Activated T-cell treated with anti-CD3 and anti-CD28 coated beads for 48 hours (primary cell): ENCODE measurements at places on chromosomes 5 and 9.

DNA sequence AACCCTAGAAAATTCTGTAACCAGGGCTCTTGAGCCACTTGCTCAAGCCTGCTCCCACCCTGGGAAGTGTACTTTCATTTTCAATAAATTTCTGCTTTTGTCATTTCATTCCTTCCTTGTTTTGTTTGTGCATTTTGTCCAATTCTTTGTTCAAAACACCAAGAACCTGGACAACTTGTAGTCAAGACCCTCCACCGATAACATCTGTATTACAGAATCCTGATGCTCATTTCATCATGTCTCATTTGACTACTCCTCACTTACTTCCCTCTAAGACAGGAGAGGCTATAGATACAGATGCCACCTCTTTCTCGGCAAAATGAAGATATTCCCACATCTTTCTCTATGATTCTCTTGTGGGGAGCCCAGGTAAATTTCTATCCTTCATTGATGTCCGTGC, 183.5 kb downstream of the TMEM232 start:
- DNase-seq = no peak

- DNase-seq = no peak
Observed at GRCh38 chr5:131720714-131721113, 76.1 kb downstream of the FNIP1 start.

GRCh38 chr5:54398191-54398590, 57.3 kb upstream of the HSPB3 start:
- DNase-seq = no peak

DNA sequence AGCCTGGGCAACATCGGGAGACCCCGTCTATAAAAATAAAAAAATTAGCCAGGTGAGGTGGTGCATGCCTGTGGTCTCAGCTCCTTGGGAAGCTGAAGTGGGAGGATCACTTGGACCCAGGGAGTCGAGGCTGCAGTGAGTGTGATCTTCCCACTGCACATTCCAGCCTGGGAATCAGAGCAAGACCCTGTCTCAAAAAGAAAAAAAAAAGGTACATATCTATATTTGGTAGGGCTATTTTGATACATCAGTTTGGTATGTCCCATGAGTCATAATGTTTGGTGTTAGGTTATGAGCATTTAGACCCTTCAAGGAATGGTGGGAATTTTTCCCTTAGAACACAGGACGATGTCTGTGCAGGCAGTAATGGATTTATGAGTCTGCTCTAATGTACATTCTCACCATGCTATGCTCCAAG, 55.3 kb upstream of the POU4F3 start:
- DNase-seq = no peak

- no peak for DNase-seq
Observed at GRCh38 chr9:24293386-24293785, 252.3 kb downstream of the IZUMO3 start.

GRCh38 chr9:28839778-28840430, 1266.6 kb upstream of the C9orf72 start:
- DNase-seq = no peak

DNA sequence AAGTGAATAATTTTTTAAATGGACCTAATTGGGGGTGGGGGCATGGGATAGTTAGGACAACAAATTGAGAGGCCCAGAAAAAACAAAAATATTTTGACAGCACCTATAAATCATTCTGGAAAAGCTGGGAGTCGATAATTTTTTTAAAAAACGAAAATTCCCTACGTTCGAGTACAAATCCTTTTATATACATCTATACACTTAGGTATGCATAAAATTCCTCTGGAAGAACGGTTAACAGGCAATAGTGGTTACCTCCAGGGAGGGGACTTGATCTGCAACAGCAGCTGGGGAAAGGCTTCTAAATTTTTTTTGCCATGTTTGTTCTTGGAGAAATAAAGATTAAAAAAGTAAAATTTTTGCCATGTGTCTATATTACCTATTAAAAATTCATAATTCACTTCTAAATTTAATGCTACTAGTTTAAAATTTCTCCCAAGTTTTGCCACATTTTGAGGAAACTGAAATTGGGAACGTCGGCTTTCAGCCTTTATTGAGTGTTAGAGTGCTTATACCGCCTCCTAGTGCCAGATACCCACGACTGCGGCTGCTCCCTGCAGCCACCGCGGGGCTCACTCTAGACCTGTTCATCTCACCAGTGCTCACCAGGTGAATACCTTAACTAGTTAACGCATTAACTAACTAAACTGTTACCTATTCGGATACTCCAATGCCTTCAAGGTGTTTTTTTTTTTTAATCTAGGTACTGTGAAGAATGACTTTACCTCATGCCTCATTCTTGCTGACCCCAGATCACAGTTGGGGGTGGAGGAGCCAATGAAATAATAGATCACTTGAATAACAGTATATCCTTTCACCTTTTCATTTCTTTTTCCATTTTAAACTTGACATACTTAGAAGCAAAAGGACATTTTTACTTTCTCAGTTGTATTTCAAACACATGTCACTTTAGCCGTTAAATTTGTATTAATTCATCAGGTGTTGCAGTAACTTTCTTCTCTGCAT, 1.8 kb upstream of the BHMT start:
- peak; percentile 11 for DNase-seq

- DNase-seq = no peak
Observed at GRCh38 chr9:9753266-9753665, 859.5 kb downstream of the PTPRD start.

DNA sequence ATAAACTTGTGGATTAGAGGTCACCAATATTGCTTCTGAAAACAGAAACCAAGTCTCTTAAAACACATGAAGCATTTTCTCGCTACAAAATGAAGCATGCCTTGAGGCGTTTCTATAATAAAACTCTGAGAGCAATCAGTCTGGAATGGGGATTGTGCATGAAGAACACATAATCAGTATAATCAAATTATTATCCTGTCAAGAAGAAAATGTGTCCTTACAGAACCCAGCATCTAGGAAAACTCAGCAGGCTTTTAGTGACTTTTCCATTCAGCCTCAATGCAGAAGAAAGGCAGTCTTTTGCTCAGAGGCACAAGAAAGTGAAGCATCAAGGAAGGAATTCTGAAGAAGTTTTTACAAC, 121.9 kb downstream of the CDH18 start:
- DNase-seq = no peak

DNA sequence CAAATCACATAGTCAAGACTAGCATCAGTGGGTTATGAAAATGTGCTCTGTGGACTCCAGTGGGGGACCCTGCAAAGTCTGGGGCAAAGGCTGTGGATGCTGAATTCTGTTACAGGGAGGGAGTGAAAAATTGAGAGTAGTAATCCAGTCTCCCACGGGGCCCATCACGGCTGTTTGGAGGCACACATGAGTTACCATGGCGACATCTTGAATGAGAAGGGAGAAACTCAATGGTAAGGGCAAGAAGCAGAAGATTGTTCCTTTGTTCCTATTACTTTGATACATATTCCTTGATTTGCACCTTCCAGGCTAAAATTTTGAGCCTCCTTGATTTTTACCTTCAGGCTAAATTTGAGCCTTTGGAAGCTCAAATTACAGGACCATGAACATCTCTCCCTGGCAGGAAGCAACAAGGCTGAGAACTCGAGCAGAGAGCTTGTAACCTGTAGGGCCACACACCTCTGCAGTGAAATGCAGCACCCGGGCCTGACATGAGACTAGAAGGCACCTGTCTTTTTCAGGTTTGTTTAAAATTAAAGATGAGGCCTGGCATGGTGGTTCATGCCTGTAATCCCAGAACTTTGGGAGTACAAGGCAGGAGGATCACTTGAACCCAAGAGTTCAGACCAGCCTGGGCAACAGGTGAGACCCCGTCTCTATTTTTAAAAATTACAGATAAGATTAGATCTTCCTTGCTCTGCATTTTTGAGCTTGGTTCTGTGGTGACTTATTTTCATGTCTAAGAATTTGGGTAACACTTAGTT, 31.0 kb upstream of the ZFR start:
- DNase-seq = no peak

- DNase-seq = no peak
Observed at GRCh38 chr9:92973700-92974099, 26.4 kb downstream of the FGD3 start.

DNA sequence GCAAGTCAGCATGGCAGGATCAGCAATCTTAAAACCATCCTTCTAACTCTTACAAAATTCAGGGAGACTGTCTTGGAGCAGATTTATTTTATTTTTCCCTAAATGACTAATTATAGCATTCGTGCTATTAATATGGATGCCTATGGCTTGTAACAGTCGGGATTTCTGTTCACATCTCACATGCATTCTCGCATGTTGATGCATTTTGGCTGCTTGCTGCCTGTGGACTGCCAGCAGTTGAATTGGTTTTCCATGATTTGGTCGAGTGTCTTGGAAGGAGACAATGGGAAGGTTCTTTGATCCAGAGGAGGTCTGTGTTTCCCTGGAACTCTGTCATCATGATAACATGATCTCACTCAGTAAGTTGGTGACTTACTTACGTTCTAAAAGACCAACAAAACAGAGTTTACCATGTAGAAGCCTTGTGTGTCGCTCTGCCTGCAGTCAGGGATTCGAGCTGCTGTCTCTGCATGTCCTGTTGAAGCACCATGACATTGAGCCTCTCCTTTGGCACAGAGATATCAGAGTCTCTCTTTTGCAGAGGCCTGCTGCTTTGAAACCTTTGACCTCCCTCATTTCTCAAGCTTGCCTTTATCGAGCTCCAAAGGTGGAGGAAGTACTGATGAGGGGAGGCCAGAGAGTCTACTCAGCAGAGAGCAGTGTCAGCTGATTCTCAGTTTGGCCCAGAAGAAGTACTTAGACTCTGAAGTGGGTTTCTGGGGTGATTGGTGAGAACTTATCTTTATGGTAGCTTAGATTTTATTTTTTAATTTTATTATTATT, 82.4 kb downstream of the ARHGAP26 start:
- no peak for DNase-seq

DNA sequence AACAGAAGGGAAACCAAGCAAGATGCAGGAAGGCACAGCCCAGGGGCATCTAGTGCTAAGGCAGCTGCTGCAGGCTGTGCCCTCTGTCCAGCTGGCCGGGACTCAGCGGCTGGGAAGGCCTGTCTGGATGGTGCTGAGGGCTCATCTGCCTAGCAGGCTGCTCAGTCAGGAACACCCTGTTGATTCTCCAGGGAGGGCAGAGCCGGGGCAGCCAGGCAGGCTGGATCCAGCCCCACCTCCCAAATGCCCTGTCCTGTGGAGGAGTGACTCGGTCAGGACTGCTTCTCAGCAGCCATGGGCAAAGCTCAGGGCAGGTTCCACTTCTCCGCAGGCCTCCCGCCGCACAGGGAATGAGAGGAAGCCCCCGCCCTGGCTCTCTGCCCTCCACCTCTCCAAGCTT, 7.8 kb upstream of the LCN9 start:
- no peak for DNase-seq

- peak; percentile 61 for DNase-seq
Observed at GRCh38 chr5:175444060-175444904, at the start of gene DRD1. DRD1 (minus strand) TSS chr5:175444182; CDS start chr5:175443099, 1,083 bp downstream.

DNA sequence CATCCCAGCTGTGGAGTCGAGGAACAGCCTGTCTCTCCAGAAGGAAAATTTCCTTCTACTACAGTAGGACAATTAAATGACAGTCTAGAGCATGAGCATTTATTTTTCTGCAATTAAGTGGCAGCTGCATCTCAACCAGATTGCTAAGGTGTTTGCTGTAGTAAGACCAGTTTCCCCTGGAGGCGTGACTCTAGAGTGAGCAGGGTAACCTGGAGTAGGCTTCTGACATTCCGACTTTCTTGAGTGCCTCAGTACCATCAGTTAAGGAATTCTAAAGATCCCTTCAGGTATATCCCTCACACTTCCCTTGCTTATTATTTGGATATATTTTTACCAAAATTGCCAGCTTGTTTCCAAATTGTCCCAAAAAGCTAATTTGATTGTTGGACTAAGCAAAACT, 59.2 kb upstream of the IRX2 start:
- DNase-seq = no peak

DNA sequence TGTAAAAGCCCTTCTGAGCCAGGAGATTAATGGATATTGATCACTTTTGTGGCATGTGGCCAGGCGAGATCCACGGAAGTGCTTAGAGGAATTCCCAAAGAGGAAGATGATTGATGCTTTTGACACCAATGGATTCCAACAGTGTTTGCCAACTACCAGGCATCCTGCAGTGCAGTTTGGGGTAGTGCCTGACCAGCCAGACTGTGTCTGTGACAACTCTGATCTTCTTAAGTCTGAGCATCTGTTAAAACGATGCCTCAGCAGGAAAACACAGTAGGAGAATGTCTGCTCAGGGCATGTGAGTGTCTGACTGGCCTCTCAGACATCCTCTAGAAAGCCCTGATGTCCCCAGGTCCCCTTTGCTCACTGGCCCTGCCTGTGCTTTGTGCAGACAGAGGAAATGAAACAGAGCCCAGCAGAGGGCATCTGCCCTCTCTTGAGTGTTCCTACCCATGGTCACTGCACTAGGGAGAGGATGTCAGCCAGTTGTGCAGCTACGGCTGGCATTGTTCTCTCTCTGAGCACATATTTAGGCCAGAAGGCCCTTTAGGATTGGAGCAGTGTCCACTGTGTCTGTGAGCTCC, 57.0 kb downstream of the TRPC7 start:
- no peak for DNase-seq

- no peak for DNase-seq
Observed at GRCh38 chr5:115573133-115573532, 28.6 kb upstream of the FEM1C start.

DNA sequence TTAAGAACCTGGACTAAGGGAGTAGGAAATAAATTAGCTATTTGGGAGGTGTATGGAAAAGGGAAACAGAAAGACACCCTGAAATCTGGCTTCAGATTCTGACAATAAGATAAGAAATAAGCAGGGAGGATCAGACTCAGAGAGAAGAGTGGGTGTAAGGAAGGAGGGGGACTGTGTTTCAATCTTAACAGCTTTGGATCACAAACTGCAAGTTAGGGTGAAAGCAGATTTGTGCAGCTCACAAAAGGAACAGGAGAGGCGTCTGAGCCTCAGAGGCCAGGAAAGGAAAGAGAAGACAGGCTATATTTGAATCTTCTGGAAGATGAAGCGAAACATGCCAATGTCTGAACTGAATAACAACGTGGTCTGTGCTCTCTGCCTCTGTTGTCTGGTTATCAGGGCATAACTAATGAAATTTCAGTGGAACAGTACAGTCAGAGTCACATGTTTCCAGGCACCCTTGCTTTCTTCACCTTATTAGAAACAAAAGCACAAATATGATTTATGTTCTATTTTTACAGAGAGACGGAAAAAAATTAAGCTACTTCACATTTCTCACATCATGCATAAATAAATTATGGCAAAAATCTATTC, 26.6 kb downstream of the SGTB start:
- DNase-seq = no peak

GRCh38 chr5:161034451-161034850, 182.4 kb upstream of the ATP10B start:
- DNase-seq = no peak

- DNase-seq = no peak
Observed at GRCh38 chr5:145848854-145849253, 13.7 kb upstream of the PRELID2 start.

DNA sequence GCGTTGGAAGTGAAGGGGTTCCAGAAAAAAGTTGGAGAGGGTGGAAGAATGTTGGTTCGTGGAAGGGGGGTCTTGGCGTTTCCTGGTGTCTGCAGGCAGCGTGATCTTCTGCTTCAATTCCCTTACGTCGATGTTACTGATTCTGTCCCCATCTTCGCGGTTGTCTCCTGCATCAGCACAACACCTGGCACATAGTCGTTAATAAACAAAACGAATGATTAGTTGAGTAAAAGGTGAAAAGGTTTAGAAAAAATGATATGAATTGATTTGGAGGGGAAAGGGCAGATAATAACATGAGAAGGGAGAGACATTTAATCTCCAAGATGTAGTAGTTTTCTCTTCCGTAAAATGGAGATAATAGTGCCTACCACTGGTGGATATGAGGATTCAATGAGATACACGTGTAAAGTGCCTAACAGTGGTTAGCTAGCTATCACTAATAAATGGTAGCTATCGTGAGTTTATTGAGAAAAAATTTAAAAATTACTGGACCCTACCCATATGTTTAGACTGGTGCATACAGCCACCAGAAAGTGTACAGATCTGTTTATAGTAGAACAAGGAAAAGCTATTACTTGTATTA, 556 bp downstream of the MTREX start:
- peak; percentile 3 for DNase-seq
